ENCODE measurements at places on chromosomes 4 and X.

GRCh38 chrX:47129899-47130358, 14.6 kb downstream of the NDUFB11 start:
- no peak for DNase-seq

DNA sequence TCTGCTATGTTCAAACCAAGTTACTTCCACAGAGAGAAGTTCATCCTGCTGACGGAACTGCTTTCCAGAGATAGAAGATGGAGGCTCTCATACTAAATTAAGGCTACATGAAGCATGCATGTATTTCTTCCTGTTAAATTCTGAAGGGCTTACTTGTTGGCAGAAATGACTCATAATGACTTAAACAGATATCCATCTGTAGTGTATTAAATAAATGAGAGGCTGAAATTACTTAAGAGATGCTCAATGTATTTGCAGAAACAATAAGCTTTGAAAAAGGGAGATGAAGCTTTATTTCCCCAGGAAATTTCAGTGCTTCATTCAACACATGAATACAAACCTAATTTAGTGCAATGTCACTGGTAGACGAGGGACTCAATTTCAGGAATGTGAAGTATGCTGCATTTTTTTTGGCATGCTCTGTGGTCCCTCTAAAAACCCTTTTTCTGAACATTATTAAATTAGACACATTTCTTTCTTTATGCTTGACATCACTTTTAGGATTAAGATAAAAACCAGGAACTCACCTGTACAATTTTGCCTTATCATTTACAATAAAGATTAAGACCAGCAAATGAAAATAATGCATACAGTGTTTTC, 759.1 kb upstream of the POU3F4 start:
- DNase-seq = no peak

GRCh38 chr4:41307638-41308037, 50.9 kb downstream of the UCHL1 start:
- no peak for DNase-seq

DNA sequence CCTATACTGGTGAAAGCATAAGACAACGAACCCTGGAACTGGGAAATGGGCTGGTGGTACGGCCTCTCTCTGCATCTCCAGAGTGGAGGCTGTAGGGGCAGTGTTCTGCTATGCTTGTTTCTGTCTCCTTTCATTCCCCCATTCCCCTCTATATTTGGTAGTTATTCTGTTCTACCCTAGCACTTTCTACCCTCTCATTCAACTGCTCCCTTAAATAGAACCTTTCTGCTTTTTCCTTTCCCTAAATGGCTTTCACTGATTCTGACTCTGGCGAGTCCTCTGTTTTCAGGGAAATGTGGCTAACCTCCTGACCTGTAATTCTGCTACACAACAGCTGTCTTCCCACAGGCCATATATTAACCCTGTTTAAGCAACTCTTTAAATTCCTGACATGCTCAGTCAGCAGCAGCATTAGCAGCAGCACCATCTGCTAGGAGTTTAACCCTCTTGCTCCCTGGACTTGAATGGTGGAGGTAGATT, 94.2 kb downstream of the CXCL13 start:
- no peak for DNase-seq
